NCI-H2227 treated with DMSO at 0.1 percent for 48 hours (cell line): ENCODE measurements at places on chromosomes 7 and 10.
A peak's percentile ranks its signal among the peaks of the same experiment; 100 is the strongest.

GRCh38 chr10:88583584-88583957 lies 453 bp upstream of the RNLS start:
- no peak for DNase-seq

- DNase-seq, result no peak
These were observed 66.9 kb downstream of the GLRX3 start for GRCh38 chr10:130202984-130203621.

DNA sequence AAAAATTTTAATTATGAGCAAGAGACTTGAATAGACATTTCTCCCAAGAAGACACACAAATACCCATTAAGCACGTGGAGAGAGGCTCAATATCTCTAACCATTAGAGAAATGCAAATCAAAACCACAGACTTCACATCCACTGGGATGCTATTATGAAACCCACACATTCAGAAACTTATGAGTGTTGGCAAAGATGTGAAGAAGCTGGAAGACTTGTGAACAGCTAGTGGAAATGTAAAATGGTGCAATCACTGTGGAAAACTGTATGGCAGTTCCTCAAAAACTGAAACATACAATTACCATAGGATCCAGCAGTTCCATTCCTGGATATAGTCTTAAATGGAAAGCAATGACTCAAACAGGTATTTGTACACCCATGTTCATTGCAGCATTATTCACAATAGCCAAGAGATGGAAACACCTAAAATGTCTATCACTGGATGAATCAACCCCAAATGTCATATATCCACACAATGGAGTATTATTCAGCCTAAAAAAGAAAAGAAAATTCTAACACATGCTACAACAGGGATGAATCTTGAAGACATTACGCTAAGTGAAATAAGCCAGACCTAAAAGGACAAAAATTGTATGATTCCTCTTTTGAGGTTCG lies 53.5 kb upstream of the FRMD4A start:
- DNase-seq, result no peak

DNA sequence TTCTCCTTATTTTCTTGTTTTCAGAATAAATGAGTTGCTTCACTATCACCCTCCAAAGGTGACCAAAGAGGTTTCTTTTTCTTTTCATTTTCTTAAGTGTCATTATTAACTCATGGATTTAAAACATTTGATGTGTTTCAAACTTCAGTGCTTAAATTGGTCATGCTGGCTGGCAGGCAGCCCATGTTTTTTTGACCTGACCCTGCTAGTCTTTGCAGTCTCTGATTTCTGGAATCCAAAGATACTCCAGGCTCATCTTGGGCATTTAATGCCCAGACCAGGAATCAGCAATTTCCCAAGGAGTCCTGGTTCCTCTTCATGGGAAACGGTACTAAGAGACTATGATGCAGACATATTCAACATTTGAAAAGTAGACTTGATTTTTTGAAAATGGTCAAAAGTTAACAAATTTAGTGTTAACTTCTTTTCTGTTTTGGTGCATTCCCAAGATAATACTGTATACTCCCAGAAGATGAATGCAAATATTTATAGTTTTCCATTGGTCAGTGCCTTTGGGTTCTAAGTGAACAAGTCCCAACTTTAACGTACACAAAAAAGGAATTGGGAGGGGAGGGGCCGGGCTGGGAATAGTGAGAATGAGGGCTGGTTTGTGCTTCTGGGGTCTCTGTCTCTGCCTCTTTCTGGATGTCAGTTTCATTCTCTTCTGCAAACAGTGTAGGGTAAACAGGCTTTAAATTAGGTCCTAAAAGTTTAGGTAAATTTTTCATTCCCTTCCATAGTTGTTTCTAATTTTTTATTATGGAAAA lies 19.8 kb downstream of the NUB1 start:
- no peak for DNase-seq

DNA sequence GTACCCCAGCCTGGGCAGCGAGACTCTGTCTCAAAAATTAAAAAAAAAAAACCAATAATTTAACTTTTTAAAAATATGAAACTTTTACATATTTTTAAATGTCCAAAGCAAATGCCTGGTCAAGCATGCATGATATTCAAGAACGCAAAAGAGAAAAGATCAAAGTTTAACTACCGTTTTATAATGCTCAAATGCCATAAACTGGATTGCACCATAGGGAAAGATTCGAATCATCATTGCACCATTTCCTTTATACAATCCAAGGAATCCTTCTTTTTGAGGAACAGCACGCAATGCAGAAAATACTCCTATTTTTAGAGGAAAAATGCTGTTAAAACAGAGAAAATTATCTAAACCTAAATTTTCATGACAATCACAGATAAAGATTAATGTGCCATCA lies 20.9 kb downstream of the SLC25A16 start:
- no peak for DNase-seq

DNA sequence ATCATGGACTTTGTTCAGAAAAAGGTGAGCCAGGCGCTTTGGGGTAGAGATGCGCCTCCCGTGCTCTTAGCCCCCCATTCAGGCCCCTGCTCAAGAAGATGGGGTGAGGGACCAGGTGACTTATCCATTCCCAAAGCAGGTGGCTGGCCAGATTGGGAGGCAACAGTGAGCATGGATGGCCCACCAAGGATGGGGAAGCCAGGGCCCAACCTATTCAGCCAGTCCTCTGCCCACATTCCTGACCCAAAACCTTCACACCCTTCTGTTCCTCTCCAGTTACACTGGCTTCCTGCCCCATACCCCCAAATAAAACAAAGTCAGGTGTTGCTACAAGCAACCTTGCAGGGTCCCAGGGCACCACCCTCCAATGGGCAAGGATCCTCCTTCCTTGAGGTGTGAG lies 44.4 kb downstream of the TSPAN15 start:
- DNase-seq, result no peak

- no peak for DNase-seq
These were observed 1.9 kb upstream of the TAS2R39 start for GRCh38 chr7:143181349-143181748.

DNA sequence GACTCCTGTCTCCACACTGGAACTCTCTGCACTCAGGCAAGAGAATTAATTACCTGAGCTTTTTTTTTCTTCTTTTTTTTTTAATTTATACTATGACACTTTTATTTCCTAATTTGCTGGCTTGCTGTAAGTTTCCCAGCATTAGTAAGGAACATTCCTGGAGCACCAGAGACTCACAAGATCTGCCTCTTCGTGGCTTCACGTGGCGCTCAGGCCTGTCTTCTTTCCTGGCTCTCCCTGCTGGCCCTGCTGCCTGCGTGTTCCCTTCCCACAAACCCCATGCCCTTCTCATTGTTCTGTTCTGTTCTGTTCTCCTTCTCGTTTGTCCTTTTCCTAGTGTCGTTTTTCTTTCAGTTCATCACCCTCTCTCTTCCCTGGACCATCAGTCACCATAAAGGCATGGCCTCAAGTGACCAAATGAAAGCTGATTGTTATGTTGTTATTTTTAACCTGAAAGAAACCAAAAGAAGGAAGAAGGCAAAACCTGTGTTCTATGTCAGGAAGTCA lies 591.6 kb upstream of the PFKP start:
- DNase-seq, result no peak

- DNase-seq, result no peak
These were observed 30.9 kb upstream of the KLHL7 start for GRCh38 chr7:23074443-23075261.

DNA sequence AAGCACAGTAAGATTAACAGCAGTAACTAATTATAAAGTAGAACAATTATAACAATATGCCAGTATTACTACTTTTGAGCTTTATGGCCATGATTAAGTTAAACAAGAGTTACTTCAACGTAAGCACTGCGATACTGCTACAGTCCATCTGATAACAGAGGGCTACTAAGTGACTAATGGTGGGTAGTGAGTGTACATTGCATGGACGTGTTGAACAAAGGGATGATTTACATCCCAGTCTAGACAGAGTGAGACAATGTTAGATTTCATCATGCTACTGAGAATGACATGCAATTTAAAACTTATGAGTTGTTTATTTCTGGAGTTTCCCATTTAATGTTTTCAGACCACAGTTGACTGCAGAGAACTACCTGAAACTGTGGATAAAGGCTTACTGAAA lies 45.6 kb downstream of the TPST1 start:
- peak; percentile 88 for DNase-seq

DNA sequence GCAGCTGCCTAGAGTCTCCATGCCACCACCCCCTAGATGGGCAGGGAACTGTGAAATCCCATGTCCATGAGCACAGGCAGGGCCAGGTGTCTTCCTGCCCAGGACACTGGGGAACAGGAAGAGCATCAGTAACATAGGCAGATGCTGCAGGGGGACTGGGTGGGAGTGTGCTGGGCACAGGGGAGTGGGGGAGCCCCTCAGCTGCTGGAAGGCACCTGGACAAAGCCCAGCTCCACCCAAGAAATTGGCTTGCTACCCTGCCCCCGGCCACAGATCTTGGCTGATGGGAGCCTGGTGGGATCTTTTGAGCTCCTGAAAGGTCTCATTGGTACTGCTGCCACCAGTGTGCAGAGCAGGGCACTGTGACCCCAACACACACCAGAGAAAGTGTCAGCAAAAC lies 66.7 kb downstream of the TCERG1L start:
- DNase-seq, result no peak

GRCh38 chr10:35940141-35941041 lies 298.3 kb upstream of the FZD8 start:
- DNase-seq, result no peak

DNA sequence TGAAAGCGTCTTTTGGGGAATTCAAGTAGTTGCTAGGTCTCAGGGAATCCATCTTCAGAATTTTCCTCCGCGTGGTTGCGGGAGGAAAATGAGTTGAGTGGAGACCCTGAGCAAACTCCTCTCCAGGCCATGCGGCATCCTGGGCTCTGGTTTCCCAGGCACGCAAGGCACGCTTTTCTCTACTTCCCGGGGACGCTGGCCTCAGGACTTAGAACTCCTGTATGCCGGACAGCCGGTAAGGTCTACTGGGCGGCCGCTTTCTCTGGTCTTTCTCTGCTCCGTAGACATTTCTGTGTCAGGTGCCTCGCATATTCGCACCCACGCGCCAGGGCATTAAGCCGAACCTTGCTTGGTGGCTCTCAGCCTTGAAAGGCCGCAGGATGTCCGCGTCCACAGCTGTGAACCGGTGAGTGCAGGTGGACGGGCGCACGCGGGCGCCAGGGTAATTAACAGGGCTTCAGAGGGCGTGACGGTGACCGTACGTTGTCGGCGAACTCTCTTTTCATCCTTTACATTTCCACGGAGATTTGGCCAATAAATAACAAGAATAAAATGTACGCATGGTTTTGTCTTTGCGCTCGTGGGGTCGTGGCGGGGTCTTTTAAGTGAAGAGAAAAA lies 992 bp upstream of the RBM20 start:
- DNase-seq, result peak; percentile 23

- DNase-seq, result no peak
These were observed 22.1 kb upstream of the SAR1A start for GRCh38 chr10:70192326-70192968.

- DNase-seq, result no peak
These were observed 1152.0 kb downstream of the SORCS3 start for GRCh38 chr10:105793071-105793470.

GRCh38 chr10:80701706-80702105 lies 164.0 kb downstream of the SH2D4B start:
- DNase-seq, result no peak

DNA sequence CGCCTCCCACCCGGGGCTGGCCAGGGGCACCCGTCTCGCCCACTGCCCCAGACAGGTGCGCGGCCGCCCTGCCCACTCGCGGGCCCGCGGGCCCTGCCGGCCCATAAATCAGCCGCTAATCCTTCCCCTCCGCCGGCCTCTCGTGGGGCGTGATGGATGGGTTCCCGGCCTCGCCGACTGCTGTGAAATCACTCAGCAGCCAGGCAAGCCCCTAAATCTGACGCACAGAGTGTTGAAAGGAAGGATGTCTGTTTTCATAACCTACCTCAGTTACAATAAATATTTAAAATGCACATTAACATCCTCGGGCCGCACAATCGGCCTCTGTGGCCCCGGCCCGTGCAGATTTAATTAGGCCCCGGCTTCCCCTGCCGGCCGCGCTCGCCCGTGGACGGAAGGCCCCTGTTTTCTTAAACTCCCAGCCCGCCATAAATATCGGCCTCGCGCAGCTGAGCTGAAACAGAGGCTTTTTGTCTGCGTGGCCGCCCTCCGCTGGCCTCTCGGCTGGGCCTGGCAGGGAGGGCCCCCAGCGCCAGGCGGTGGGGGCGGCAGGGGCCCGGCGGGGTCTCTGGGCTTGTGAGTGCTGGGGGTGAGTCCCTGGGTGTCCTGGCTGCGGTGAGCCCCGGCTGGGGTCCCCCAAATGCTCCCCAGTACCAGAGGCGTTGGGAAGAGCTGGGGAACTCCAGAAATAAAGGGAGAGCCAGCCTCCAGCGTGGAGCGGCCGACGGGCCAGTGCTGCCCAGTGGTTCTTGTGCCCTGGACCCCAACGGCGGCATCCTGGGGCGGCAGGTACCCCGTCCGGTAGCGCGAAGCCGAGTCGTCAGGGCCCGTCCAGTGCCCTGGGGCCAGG lies 90.7 kb downstream of the UNCX start:
- no peak for DNase-seq

- no peak for DNase-seq
These were observed 19.9 kb downstream of the POLL start for GRCh38 chr10:101568054-101568745.

- DNase-seq, result no peak
These were observed 59.2 kb downstream of the CDK13 start for GRCh38 chr7:40009301-40009700.

GRCh38 chr7:31102151-31102972 lies 50.3 kb downstream of the ADCYAP1R1 start:
- DNase-seq, result no peak

DNA sequence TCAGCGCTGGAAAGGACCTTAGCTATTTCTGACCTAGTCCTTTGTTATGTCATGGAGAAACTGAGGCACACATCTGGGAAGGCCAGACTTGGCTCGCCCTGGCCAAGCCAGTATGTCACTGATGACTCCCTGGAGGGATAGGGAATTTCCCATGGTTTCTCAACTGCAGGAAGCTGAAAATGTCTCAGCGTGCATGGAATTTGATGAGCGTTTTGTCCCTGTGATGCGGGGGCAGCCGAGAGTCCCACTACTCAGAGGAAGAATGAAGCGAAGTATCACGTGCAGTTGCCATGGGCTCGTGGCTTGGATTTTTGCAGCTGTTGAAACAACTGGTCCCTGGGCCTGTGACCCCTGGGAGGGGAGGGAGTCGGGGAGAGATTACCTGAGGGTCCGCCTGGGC lies 44.8 kb downstream of the CLIP2 start:
- DNase-seq, result no peak

DNA sequence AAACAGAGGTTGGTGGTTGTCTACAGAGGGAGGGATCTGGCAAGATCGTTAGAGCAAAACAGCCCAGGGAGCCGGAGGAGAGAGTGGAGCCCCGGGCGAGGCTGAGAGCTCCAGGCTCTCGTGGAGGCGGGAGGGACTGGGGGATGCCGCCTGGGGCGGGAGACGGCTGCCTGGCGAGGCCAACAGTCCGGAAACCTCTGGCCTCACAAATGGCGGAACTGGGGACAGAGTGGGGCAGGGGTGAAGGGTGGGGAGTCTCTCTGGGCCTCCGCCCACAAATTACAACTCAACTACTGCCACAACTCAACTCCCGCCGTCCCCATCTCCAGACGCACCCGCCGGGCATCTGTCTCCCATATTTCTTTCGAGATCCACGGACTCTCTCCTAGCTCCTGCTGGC lies 47.7 kb downstream of the CLEC2L start:
- DNase-seq, result no peak
